ENCODE measurements at places on chromosomes 2 and 18. TPM values are rescaled to one million over a fixed set of nuclear protein-coding genes. Genes with fewer than 3 reads are reported as not detected.

The TACR1 gene
- total RNA-seq: not detected

The REG3G gene
- not detected for total RNA-seq

The IL1RN gene
- total RNA-seq: not detected

The SLC9A4 gene
- under 0.01 TPM for total RNA-seq

The HOXD1 gene
- total RNA-seq: 16.6 TPM

The MOGAT1 gene
- not detected for total RNA-seq

The BIRC6 gene
- total RNA-seq: 178 TPM

The LINC00305 gene
- total RNA-seq: not detected

The PMAIP1 gene
- total RNA-seq: 10.8 TPM

The CRYGA gene
- not detected for total RNA-seq

The TMEM163 gene
- 0.67 TPM for total RNA-seq

The ABCB11 gene
- 0.98 TPM for total RNA-seq

The B4GALT6 gene
- total RNA-seq: 17.1 TPM

The BOLL gene
- total RNA-seq: not detected

The FLACC1 gene
- 0.65 TPM for total RNA-seq

The ADRA2B gene
- total RNA-seq: not detected

The ACKR3 gene
- 11.8 TPM for total RNA-seq

The PXDN gene
- 560 TPM for total RNA-seq

The ABCA12 gene
- total RNA-seq: 0.10 TPM

The C2orf76 gene
- 8.2 TPM for total RNA-seq

The EVA1A gene
- 41.2 TPM for total RNA-seq

The PPP4R3B gene
- 47.3 TPM for total RNA-seq

The CPS1 gene
- 4.3 TPM for total RNA-seq

The PPP4R1 gene
- total RNA-seq: 184 TPM

The VSNL1 gene
- not detected for total RNA-seq

The AKAIN1 gene
- not detected for total RNA-seq

The COL5A2 gene
- 107 TPM for total RNA-seq

The RESP18 gene
- total RNA-seq: not detected

The HOXD10 gene
- total RNA-seq: 2.2 TPM

The MYO7B gene
- 0.10 TPM for total RNA-seq

The IGFBP5 gene
- total RNA-seq: 0.65 TPM

All from vein endothelial cell (primary cell).